Stimulated activated CD4-positive, alpha-beta T cell treated with anti-CD3 and anti-CD28 coated beads, TNF-alpha, amount 100 ng/mL, for 48 hours (primary cell): ENCODE measurements at places on chromosomes 4 and X.
A peak's percentile ranks its signal among the peaks of the same experiment; 100 is the strongest.

DNA sequence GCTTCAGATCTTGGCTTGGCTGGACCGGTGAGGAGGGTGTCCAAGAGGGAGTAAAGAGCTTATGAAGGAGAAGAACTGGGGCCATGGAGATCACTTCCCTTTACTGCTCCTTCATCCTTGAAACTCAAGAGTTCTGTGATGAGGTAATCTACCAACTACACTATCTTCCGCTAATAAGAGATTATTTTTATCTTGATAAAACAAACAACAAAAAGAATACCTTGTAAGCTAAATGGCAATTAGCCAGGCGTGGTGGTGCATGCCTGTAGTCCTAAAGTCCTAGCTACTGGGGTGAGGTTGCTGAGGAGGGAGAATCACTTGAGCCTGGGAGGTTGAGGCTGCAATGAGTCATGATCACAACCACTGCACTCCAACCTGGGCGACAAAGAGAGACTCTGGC is 47.4 kb downstream of the HAUS3 start:
- no peak for DNase-seq

DNA sequence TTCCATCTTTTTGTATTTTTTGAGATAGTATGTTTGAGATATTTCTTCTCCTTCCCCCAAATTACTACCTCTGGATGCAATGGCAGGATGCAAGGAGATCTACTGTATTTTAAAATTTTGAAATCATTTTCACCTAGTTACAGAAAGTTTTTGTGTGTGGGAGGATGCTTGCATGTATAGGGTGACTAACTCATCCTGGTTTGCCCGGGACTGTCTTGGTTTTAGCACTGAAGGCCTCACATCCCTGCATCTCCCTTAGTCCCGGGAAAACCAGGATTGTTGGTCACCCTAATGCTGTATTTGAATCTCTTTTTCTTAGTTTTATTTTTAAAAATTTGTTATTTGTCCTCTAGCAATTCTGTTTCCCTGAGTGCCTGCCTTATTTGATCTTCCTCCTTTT is 12.1 kb downstream of the SUPT20HL2 start:
- no peak for DNase-seq

DNA sequence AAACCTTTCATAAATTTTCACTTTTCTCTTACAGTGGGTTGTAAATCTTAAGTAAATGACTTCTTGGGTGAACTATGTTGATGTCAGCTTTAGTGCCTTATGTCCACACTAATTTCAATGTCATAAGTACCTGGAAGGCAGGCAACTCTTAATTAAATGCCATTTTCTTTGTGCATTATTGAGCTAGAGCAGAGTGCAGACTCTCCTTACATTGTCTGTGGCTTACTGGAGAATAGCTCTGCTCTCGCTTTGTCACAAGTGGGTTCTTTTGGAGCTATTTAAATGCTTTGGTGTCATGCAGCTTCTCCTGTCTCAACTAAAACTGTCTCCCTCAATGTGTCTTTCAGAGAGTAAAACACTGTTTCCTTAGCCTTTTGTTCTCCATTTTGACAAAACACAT is 411.6 kb downstream of the STIM2 start:
- no peak for DNase-seq

- no peak for DNase-seq
These were observed 82.4 kb upstream of the SMIM10 start for GRCh38 chrX:134908356-134908755.

GRCh38 chrX:110242371-110242770 is 75.5 kb downstream of the AMMECR1 start:
- DNase-seq = no peak

GRCh38 chr4:38132107-38132673 is 172.0 kb downstream of the PTTG2 start:
- peak; percentile 60 for DNase-seq

DNA sequence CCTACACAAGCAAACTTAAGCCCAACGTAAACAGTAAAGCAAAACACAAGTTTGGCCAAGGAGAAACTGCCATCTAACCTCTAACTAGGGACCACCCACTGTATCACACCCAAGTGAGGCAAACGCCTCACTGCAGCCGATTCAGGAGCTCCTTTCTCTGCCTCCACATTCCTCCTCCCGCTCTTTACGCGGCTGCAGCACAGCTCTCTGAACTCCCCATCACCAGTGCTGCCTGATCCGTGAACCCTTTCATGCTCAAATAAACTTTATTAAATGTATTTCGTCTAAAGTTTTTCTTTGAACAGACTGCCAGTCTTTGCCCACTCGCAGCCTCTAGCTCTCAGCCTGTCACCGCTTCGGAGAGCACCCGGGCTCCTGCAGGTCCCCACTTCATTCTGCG is 6.5 kb downstream of the PNMA6E start:
- no peak for DNase-seq

GRCh38 chr4:38670109-38670901 is 6.3 kb downstream of the KLF3 start:
- DNase-seq = no peak

DNA sequence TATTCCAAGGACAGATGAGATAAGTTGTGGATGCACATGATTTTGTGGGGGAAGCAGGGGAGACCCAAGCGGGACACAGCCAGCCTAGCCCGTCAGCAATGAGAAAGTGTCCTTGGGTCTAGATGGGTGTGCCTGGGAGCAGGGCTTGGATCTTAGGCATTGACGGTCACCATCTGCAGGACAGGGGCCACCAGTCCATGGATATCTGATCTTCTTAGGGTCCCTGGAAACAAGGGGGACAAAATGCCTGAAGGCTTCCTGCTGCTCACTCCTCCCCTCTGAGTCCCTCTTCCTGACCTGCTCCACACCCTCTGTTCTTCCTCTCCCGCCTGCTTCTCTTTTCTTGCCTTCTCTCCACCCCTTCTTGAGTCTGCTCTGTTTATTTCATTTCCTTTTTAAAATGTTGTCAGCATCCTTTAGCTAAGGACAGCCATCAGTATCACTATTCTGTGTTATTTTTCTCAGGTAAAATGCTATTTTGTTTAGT is 298.4 kb downstream of the RAPGEF2 start:
- no peak for DNase-seq

DNA sequence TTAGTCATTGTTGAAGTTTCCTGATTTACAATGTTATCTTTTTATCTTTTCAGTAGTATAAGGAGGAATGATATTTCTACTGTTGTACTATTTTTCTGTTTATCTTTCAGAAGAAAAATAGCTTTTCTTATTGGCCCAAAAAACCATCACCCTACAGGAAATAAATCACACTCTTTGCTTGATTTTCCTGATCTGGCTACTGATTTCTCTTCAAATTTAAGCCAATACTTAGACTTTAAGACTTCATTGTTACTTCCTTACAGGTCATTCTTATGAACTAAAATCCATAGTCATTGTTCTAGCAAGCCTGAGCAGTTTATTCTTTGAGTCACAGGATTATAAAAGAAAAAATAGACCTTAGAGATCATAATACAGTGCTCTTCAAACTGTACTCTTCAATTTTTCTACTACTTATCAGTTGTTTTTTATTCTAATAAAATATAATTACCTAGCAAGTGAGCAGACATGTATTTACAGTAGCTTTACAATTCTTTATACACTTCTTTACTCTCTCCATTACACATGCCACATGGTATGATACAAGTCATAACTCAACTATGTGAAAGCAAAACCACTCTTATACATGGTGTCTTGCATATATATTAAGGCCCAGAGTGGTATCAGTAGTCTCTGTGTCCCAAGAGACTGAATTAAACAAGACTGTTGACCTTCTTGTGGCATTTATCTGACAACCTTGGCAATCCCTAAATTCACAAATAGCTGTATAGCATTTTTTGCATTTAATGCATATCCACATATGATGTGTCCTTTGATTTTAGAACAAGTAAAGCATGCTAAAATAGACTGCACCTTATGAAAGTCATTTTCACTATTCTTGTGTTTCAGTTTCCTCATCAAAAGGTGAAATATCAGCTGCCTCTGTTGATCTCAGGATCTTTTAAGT is 47.9 kb downstream of the TET2 start:
- DNase-seq = no peak

- no peak for DNase-seq
These were observed 313.4 kb downstream of the TENM3 start for GRCh38 chr4:182556580-182556979.

- no peak for DNase-seq
These were observed 47.9 kb downstream of the SOWAHB start for GRCh38 chr4:76850010-76850441.

DNA sequence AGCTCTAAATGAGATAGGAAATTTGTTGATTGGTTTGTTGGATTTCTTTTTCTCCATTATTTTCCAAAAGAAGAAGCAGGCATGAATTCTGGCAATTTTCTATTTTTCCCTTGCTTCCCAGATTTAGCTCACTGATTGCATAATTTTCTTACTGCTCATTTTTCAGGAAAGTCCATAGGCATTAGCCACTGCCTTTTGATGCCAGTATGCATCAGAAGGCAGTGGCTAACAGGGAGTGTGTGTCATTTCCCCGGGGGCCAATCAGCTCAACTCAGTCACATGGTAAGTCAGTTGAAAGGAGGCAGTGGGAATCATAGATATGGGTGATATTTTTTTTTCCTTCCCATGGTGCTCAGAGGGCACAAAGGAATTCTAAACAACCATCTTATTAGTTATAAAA is 156.7 kb downstream of the TRIML1 start:
- no peak for DNase-seq

DNA sequence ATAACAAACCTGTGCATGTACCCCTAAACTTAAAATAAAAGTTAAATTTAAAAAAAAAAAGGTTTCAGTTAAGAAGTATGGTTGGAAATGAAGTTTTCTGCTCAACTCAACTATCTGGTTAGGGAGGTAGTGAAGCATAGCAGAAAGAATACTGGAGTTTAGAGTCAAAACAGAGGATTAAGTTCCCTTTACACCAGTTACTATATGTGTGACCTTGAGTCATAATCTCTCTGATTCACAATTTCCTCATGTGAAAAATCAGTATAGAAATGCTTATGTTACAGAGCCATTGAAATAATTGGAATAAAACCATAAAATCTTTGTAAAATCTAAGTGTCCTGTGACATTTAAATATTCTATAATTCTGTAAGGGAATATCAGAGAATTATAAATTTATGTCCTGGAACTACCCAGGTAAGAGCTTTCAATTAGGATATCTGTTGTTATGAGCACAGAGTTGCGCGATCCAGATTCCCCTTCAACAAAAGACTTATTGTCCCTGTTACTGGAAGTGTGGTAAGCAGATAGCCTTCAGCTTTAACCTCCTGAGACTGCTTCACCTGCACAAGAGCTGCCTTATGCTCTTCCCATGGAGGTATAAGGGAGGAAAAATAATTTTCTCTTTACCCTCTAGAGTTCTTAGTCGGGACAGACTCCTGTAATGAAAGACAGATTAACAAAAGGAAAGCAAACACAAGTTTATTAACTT is 203.8 kb upstream of the NRK start:
- no peak for DNase-seq

GRCh38 chr4:132071815-132072214 is 1077.3 kb upstream of the PCDH10 start:
- no peak for DNase-seq

DNA sequence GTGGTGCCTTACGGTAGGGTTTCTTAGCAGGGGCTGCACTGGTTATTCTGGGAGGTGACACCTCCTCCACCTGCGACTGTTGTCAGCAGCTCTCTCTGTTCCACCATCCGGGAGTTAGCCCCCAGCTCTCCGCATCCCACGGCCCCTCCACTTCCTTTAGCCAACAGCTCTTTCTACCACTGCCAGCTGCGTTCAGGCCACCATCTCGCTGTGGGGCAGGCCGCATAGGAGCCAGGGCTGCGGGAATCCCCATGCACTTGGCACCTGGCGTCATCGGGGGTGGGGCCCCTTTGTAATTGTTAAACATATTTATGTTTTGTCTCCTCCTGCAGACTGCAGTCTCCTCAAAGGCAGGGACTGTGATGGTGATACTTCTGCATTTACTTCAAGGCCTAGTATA is 480.2 kb downstream of the SMARCA1 start:
- DNase-seq = no peak

DNA sequence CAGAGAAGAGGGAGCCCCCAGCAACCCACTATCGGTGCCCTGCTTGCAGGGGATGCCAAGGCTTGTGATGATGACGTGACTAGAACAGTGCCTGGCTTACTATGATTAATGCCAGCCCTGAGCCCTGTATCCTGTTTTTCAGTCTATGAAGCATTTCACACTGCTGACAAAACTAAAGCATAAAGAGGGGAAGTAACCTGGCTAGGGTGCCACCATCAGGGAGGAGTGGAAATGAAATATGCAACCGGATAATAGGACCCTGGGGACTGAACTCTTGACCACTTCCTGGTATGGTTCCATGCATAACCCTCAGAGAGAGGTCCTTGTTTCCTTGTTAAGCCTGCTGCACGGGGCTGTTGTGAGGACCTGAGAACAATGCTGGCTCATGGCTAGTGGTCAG is 50.3 kb downstream of the MED28 start:
- DNase-seq = no peak

- no peak for DNase-seq
These were observed 6.4 kb upstream of the DCUN1D4 start for GRCh38 chr4:51836549-51836948.

- DNase-seq = no peak
These were observed at the start of gene PAK3 for GRCh38 chrX:111095974-111096895. PAK3 (plus strand) TSS chrX:111096191; CDS start chrX:111123104, 26,913 bp downstream.

DNA sequence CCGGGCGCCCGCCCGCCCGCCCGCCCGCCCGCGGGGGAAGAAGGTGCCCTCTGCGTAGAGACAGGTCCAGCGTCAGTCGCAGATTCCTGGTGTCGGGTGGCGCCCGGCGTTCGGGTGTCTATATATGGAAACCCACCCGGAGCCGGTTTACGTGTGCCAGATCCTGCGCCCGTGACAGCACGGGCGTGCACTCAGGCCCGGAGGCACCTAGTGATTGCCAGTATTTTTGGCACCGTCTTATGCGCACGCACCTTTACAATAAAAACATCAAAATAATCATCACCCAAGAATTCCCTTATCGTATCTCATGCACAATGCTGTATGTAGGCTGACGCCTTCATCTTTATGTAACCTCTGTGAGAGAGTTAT is 519 bp downstream of the SLC25A4 start:
- DNase-seq = no peak

DNA sequence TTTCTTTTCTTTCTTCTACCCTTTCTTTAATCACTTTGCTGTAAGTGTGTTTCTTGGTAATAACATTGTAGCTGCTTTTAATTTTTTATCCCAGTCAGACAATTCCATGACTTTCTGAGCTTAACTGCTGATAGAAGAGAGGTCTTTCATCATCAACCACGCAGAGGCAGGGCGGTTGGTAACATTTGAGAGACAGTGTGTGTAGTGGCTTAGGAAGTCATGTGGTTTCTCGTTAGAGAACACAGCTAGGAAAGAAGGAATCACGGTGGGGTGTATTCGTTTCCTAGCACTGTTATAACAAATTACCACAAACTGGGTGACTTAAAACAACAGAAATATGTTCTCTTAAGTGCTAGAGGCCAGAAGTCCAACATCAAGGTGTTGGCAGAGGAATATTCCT is 11.5 kb downstream of the PRPS2 start:
- DNase-seq = no peak

- DNase-seq = no peak
These were observed 235.9 kb downstream of the RPA4 start for GRCh38 chrX:97119474-97120109.

DNA sequence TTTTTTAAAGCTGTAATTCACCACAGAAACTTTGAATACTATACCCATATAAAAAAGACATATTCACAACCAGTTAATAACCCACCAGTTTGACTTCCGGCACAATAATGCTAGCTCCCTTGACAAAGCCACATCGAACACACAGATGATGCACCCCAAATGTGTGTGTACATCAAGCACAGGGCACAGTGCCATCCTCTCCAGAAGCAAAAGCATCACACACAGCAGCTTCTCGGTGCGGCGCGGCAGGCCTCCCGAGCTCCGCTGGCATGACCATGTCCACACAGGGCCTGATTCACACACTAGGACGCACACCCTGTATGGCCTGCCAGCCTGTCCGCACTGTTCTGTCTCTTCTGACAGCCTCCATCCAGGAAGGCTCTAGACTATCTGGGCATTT is 88.0 kb downstream of the LEF1 start:
- no peak for DNase-seq
